ENCODE measurements at places on chromosomes 12 and 14. TPM values are rescaled to one million over a fixed set of nuclear protein-coding genes. Genes with fewer than 3 reads are reported as not detected.

DNA sequence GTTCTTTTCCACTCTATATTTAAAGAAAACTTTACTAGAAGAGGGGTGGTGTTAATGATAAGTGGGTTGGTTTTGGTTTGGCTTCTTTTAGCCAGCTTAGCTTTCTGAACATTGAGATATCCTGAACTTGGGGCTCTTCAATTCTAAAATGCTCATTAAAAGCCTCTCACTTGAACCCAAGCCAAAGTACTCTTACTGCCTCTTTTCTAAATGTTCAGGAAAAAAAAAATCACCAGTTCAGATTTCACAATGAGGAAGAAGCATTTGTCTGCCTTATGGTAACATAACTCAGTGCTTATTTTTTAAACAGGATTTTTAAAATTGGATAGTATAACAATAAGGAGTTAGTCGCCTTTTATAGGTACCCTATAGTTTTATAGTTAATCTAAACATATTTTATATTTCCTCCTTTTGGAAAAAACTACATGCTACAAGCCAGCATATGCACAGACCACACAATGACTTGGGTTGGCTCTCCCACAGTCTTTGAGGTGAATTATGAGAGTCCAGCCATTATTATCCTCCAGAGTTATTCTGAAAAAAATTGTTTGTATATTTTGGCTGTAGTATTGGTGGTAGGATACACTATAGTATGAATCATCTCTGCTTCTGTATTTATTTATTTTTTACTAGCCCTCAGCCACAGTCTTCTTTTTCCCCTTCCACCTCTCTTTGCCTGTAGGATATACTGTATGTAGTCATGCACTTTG lies 195.5 kb upstream of the TMPO start:
- DNase-seq: no peak

DNA sequence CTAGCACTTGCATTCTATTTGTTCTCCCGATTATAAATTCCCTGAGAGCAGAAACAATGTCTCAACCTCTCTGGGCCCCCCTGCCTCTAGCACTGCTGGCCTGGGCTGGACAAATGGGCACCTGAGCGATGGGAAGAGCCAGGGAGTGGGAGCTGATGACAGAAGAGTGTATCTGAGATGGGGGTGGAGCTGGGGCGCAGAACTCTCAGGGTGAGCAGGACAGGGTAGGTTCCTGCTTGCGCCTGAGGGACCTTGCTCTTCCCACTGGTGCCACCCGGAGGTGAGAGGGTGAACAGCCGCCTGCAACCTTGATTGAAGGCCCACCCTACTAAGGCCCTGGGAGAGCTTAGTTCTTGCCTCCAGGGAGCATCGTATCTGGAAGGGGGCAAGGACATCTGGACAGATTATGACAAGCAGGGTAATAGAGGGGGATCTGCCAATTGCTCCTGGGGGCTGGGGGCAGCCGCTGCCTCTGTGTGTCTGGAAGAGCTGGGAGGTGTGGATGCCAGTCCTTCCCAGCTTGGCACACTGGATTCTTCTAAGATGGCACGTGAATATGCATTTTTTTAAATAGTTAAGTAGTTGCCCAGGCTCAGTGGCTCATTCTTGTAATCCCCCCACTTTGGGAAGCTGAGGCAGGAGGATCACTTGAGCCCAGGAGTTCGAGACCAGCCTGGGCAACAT lies 43.0 kb upstream of the TSPAN9 start:
- peak; percentile 62 for DNase-seq

DNA sequence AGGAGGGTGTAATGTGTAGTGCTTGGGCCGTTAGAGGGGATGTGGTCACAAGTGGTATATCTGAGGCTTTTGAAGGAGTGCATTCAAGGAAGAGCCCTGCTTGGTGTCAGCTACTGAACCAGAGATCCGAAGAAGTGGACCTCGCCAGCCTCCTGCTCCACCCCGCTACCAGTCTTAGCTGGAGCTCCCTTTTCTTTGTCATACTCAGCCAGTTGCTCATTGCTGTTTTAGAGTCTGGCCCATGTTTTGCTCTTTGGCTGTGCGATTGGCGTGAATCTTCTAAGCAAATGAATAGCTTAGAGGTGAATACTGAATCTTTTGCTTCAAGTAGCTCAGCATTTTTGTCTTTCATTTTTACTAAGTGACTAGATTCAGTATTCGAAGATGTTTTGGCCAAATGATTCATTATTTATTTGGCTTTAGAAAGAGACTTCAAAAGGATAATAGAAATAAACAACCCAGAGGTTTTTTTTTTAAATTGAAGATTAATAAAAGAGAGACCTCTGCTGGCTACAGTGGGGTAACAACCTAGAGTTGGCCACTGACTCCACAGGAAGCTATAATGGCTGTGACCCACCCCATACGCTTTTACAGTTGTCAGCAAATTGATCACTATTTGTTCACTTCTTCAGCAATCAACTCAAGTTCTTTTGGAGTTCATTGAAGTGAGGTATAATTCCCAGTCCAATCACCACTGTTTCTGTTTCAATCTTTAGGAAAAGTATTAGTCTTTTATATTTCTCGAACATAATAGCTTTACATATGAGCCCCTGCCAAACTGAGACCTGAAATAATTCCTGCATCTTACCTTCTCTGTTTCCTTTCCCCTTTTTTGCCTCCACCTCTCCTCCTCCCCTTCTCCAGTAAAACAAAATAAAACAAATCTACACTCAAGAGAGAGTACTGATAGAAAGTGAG lies 19.9 kb downstream of the CDKN1B start:
- DNase-seq: peak; percentile 70

Gene EML5
- total RNA-seq: 5.2 TPM

DNA sequence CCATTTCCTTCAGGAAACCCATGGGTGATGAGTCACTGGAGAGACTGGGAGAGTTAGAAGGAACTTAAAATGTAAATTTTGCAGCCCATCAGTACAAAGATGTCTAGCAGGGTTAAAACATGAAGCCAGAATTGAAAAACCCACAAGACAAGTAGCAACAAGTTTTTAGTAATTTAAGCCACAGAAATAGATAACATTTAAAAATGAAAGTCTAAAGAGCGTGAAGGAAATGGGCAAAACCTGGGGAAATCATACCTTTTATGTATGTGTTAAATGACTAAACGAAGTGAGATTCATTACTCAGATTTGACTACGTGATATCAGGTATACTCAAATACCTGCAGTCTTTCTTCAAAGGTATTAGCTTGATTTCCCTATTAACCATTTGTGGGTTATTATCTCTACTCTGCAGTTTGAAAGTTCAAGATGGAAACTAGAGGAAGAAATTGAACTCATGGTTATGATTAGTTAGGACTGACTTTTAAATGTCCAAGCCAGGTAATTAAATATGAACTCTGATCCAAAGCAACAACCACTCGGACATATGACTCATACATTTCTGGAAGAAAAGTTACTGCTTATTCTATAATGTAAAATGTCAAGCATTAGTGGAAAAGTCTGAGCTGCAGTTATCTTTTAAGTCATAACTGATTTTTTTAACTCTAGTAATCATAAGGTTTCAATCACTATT lies 84.1 kb downstream of the ITPR2 start:
- DNase-seq: no peak

DNA sequence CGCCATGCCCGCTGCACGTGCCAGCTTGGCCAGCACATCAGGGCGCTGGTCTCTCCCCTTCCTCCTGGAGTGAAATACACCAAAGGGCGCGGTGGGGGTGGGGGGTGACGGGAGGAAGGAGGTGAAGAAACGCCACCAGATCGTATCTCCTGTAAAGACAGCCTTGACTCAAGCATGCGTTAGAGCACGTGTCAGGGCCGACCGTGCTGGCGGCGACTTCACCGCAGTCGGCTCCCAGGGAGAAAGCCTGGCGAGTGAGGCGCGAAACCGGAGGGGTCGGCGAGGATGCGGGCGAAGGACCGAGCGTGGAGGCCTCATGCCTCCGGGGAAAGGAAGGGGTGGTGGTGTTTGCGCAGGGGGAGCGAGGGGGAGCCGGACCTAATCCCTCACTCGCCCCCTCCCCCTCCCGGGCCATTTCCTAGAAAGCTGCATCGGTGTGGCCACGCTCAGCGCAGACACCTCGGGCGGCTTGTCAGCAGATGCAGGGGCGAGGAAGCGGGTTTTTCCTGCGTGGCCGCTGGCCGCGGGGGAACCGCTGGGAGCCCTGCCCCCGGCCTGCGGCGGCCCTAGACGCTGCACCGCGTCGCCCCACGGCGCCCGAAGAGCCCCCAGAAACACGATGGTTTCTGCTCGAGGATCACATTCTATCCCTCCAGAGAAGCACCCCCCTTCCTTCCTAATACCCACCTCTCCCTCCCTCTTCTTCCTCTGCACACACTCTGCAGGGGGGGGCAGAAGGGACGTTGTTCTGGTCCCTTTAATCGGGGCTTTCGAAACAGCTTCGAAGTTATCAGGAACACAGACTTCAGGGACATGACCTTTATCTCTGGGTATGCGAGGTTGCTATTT lies 914 bp upstream of the CCND2 start:
- DNase-seq: no peak

Gene GPHN
- not detected for total RNA-seq

Gene LTB4R2
- total RNA-seq: 37.6 TPM

DNA sequence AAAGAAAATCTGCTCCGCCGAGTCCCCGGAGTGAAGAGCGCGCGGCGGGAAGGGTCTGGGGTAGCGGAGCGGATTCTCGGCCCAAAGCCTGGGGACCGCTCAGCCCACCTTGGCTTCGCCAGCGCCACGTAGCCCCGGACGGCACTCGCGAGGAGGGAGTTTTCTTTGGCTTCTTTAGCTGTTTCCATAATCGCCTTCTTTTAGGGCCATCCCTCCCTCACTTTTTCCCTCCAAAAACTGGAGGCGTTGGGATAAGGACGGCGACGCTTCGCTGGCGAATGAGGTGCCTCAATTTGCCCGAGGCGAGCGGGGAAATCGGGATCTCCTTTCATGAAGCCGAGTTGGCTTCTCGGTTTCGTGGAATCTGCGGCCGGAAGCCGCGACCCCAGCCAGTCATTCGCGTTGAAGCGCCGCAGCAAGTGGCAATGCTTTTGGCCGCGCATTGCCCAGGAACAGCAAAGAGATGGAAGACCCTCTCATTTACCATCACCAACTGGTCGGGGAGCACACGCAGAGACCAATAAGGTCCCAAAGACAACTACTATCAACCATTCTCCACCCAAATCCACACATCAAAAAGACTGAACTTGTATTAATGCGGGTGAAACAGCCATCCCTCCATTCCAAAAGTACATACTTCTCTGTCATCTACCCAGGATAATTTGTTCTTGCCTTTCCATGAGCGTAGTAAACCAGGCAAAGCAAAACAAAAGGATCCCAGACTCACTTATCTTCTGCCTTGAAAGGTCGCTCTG lies 8.4 kb upstream of the SIX1 start:
- DNase-seq: peak; percentile 51

DNA sequence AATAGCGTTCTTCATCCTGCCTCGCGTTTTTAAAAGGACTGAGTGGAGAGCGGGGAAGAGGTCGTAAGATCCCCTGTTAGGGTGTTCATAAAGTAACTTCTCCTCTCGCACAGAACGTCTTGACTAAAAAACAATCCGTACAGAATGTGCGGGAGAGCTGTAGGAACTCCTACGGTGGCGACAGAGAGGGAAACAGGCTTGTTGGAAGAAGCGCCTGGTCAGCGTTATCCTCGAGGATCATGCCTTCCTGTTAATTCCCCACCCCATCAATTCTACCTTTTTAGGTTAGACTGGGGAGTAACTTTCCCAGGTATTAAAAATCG lies 399 bp upstream of the WASHC4 start:
- no peak for DNase-seq

DNA sequence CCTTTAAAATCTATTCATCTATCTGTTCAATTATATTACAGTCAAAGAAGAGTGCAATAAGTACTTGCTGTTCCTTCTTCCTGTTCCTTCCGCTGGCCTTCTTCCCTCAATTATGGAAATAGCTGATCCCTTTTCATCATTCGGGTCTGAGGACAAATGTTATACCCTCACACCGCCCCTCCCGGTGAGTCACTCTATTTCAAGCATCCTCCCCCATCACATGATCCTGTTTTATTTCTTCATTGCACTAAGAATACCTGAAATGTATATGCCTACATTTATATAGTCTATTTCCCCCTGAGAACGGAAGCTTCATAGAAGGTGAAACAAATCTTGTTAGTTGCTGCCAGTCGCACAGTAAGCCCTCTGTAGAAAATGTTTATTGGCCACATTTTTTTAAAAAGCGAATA lies 2.5 kb downstream of the SLC38A1 start:
- peak; percentile 42 for DNase-seq

Gene KRT75
- not detected for total RNA-seq

DNA sequence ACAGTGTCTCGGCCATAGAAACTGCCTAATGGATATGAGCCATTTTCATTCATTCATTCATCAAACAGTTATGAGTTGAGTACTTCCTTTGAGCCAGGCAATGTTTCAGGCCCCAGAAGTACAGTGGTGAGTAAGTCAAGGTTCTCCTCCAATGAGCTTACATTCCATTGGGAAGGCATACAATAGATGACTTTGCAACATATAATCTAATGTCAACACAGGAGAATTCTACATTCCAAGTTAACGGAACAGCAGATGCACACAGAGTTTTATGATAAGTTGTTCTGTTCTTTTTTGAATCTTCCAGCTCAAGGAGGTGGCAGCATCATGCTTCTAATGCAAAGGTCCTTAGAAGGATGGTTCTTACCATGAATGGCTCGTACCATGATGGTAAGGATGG lies 3.2 kb upstream of the RFC5 start:
- DNase-seq: no peak

DNA sequence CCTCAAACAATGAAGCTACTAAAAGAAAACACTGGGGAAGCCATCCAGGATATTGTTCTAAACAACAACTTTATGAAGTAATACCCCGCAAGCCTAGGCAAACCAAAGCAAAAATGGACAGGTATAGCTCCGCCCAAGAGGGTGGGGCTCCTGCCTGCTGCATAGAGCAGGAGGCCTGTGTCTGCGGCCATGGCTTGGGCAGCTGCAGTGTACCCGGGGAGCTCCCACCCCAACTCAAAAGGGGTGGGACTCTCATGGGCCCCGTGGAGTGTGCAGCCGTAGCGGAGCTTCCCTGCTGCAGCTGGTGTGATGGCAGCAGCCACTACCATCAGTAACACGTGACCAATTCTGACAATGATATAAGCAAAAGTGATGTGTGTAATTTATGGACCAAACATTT lies 264.2 kb upstream of the KITLG start:
- DNase-seq: no peak

- no peak for DNase-seq
Observed at GRCh38 chr12:127170226-127171180, 1096.5 kb upstream of the TMEM132C start.

- no peak for DNase-seq
Observed at GRCh38 chr12:15256761-15257160, 35.5 kb upstream of the RERG start.
